Karpas-422 (cell line): ENCODE measurements at places on chromosomes 7 and 10. TPM values are rescaled to one million over a fixed set of nuclear protein-coding genes. Genes with fewer than 3 reads are reported as not detected.

GRCh38 chr10:3906511-3907111 is 121.6 kb upstream of the KLF6 start:
- DNase-seq = no peak

DNA sequence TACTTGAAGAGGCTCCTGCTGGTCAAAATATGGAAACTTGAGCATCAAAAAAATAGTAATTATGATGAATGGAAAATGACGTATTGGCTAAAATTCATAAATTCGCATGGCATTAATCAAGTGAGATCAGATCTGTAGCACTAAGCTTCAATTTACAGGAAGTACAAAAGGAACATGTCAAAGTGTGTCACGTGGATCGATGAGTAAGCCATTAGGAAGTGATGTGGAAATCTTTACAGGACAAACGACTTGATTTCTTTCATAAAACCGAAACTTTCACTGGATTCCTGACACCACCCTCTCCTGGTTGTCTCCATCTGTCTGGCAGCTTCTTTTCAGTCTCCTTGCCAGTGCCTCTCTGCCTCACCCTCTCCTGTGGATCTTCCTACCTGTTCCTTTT is 25.8 kb downstream of the AKR1C8 start:
- DNase-seq = no peak

DNA sequence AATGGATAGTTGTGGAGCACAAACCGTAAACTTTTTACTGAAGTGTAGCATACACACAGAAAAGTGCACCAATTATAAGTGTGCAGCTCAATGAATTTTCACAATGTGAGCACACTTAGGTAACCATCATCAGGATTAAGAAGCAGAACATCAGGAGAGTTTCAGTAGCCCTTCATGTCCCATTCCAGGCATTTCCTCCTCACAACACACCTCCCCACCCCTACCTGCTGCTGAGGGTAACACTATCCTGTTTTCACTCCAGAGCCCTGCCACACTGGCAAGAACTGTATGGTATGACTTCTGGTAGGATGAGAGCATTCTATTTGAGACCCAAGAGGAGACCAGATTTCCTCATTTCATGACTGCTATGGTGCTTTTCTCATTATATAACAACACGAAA is 166.5 kb downstream of the PPP1R3A start:
- no peak for DNase-seq

GRCh38 chr7:33645104-33645503 is 260.2 kb upstream of the BMPER start:
- DNase-seq = no peak

The GPR85 gene
- total RNA-seq = 0.07 TPM in 1 of 2 replicates, not detected in the other

DNA sequence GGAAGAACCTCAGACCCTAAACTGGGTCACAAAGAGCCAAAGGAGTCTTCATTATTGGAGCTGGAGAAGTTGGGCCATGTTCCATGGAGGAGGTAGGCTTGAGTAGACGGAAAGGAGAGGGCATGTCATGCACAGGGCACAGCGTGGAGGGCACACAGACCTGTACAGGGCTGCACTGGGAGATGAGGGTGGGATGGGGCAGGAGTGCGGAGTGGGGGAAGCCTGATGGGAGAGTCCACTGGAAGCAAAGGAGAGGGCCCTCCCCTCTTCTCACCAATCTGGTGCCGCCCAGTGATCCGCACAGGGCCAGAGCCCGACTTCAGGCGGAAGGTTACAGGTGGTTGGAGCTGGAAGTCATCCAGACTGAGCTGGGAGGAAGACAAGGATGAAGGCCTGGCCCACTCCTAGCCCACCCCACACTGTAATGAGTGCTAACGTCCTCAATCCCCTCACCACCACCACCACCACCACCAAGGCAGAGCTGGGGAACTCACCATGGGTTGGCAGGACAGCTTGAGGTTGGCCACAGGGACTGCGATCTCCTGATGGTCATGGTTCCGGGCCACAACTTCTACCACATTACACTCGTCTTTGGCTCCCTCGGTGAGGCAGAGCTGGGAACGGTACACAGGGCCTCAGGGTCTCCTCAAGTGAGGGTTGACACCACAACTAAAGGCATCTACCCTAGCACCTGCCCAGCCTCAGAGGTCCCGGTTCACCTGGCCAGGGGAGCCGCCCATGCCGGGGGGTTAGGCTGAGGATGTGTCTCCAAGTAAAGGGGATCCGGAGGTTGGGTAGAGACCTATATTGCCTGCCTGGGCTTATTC is 1.0 kb downstream of the NPM3 start:
- no peak for DNase-seq

GRCh38 chr10:132058793-132059759 is 6.7 kb upstream of the JAKMIP3 start:
- DNase-seq = no peak
